ENCODE measurements at places on chromosomes 16 and 17.

- DNase-seq = no peak
Observed at GRCh38 chr16:50024207-50024606, 818 bp upstream of the CNEP1R1 start.

- DNase-seq = no peak
Observed at GRCh38 chr17:80861418-80861815, 130.2 kb upstream of the CHMP6 start.

DNA sequence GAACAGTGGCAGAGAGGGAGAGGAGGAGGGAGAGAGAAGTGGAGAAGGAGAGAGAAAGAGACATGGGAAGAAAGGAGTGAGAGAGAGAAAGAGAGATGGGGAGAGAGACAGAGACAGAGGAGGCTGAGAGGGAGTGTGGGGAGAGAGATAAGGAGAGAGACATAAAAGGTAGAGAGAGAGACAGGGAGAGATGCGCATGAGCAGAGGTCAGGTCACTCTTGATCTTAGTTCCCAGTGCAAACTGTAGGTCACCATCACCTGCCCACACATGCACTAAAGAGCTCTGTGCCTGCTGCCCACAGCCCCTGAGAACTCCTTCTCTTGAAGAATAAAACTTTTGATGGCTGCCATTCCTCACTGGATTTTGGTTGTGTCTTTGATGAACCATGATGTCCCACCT is 14.9 kb downstream of the KRT33A start:
- no peak for DNase-seq

DNA sequence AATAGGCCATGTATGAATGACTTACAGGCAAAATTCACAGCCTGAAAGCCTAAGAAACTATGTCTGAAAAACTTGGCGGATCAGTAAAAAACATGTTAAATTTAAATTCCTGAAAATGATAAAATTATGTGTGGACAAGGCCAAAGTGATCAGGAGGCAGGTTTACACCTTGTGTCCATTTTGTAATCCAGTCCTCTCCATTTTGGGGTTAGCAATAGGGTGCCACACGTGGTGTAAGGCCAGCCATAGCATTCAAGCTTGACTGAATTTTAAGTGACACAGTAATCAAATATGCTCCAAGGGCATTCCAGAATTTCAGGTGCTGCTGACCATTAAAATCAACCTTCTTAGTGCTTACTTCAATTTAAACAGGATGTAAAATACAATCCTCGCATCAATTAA is 2.7 kb downstream of the RNF43 start:
- peak; percentile 10 for DNase-seq

DNA sequence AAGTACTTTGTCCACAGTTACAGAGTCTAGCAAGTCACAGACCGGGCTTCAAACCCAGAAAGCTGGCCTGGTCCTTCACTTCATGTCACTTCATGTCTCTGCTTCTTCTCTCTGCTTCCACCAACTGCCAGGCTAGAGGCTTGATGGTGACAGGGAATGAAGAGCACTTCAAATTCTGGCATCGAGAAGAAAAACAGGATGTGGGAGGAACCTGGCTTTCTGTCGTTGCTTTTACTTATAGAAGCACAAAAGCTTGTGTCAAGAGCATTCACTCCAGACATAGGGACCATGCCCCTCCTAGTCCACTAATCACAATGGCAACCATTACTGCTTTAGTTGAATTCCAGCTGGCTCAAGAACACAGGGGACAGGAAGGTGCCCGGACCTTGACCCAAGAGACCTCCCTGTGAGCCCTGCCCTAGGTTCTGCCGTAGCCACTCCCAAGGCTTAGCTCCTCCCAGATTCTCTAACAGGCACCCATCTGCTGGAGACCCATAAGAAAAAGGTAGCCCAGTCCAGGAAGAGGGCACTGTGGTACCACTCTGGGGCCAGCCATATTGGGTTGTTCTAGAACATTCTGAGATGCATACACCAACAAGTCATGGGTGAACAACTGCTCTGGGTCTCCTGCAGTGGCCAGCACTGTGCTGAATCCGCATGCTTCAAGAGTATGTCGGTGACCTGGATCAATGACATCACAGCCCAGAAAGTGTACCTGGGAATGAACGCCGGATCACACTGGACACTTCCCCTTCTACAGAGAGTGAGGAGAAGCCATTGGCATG is 181.8 kb downstream of the C16orf95 start:
- no peak for DNase-seq
